ENCODE measurements at places on chromosomes 16 and 17.

DNA sequence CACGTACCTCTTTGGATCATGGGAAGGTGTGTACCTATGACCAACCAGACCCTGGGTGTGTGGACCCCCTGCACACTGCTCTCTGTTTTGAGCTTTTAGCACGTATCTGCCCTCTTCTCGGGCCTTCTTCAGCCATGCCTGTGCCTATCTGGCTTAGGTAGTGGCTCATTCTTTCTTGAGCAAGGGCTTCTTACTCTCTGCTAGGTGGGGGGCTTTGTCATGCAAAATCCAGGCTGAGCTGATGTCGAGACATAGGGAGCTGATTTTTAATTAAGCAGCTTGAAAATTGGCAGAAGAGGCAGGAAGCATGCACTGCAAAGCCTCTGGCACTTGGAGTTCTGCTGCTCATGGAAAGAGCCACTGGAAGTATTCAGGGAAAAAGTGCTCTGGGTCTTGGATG lies 181.6 kb upstream of the IRX6 start:
- DNase-seq: no peak

GRCh38 chr17:9676820-9677310 lies 31.5 kb downstream of the USP43 start:
- no peak for DNase-seq

- peak; percentile 85 for DNase-seq
Measured at GRCh38 chr17:82051776-82052637, at the start of the genes GPS1 and RFNG. Gene GPS1 (plus strand): TSS chr17:82051898. CDS start chr17:82051932, 34 bp downstream. Gene RFNG (minus strand): TSS chr17:82051811. CDS start chr17:82051766, 45 bp downstream.

DNA sequence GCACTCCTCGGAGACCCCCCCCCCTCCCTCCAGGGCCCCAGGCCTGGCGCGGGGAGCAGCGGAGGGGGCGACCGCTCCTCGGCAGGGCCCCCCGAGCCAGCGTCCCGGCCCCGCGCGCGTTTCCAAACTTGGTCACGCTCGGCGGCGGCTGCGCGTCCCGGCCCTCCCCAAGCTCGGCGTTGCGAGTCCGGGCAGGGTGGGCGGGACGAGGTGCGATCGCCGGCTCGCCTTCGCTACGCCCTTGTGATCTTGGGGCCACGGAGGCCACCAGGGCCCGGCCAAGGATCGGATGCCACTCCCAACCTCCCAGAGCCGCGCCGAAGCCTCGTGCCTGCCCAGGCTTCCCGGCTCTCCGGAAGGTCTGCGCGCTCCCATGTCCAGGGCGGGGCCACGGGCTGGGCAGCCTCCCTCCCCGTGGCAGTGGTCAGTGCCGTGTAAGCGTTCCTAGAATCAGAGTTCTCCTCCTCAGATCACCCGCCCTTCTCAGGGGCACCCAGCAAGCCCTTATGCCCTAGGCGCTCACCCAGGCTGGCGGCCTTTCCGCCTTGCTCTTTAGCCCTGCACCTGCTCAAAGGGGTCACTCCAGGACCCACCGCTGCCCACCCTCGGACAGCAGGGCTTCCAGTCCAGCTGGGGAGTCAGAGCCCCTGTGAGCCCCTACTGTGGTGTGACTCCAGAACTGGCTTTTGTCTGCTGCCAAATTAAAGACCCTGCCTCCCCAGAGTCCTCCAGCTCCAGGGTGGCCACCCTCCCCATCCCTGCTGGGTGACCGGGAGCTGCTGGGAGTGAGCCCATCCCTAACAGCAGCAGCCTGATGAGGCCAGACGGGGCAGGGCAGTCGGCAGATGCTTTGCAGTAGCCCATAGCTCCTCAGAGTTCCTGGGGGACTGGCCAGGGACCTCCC lies 12.2 kb upstream of the MRPS23 start:
- no peak for DNase-seq

- DNase-seq: peak; percentile 36
Measured at GRCh38 chr17:14201021-14201987, 35.4 kb downstream of the CDRT15 start.

DNA sequence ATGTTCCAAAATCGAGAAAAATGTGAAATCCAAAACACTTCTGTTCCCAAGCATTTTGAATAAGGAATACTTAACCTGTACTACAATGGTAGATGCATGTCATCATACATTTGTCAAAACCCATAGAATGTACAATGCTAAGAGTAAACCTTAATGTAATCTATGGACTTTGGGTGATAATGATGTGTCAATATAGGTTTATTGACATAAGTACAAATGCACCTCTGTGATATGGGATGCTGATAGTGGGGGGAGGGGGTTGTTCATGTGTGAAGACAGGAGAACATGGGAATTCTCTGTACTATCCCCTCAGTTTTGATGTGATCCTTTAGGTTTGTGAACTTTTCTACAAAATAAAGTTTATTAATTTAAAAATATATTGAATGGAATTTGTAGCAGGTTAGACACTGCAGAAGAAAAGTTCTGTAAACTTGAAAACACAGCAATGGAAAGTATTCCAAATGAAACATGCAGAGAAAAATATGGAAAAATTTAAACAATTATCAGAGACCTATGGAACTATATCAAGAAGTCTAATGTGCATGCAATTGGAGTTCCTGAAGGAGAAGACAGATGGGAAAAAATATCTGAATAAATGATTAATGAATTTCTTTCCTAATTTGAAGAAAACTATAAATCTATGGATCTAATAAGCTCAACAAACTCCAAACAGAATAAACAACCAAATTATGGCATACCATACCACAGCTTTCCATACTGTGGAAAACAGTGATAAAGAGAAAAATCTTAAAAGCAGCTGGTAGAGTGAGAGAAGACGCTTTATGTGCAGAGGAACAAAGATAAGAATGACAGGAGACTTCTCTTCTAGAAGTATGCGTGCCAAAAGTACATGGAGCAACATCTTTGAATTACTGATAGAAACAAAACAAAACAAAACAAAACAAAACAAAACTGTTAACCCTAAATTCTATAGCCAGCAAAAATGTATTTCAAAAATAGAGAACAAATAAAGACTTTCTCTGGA lies 34.7 kb upstream of the MSI2 start:
- no peak for DNase-seq

GRCh38 chr17:12050646-12051225 lies 30.1 kb downstream of the MAP2K4 start:
- DNase-seq: no peak

DNA sequence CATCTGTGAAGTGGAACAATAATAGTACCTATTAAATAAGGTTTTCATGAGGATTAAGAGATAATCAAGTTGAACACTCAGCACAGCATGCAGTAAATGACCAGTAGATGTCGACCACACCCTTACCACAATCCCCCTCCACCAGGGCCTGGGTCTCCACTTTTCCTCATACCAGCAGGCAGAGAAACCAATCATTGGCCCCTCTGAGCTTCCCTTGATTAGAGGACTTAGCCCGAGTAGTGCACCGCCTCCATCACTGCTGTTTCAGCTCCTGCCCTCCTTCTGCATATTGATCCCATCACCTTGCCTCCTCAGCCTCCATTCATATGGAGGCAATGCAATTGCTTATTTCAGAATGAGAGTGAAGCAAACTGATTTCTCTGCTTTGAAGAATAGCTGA lies 96.5 kb upstream of the CDH11 start:
- no peak for DNase-seq

- DNase-seq: no peak
Measured at GRCh38 chr17:31272803-31273202, 24.2 kb downstream of the OMG start.

- DNase-seq: no peak
Measured at GRCh38 chr17:14297161-14297851, 3.6 kb upstream of the HS3ST3B1 start.

- peak; percentile 20 for DNase-seq
Measured at GRCh38 chr16:48687421-48688038, 77.5 kb upstream of the N4BP1 start.

GRCh38 chr17:81057079-81057730 lies 22.3 kb downstream of the BAIAP2 start:
- DNase-seq: no peak

DNA sequence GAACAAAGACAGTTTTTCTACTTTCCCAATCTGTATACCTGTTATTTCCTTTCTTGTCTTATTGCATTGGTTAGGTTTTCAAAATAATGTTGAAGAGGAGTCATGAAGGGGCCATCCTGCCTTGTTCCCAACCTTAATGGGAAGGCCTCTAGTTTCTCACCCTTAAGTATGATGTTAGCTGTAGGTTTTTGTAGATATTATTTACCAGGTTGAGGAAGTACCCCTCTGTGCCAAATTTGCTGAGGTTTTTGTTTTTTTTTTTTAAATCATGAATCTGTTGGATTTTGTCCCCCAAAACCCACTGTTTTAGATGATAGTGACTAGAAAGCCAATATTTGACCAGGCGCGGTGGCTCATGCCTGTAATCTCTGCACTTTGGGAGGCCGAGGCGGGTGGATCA lies 36.4 kb downstream of the VMP1 start:
- no peak for DNase-seq

- DNase-seq: no peak
Measured at GRCh38 chr16:16105646-16106045, 117.6 kb downstream of the ABCC6 start.

DNA sequence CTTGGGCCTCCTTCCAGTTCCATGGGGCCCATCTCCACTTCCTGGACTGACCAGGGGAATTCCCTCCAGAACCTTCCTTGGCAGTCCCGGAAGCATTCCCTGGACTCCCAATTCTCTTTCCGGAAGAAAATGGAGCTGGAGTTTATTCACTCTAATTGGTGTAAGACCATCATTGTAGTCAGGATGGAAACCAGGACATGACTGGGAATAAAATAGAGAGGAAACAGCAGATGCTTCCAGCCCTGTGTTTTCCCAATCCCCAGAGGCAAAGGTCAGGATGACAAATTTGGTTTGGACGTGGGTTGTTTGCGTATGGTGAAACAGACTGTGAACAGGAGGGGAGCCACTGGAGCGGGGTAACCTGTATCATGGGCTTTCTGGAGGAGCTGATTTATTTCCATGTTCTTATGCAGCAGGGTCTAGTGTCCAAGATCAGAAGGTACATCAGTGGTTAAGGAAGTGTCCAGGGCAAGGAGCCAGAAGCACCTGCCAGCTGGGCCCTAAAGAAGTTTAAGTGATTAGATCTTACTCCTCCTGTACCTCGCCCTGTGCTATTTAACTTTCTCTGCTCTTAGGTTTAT lies 8.5 kb upstream of the LONP2 start:
- no peak for DNase-seq

DNA sequence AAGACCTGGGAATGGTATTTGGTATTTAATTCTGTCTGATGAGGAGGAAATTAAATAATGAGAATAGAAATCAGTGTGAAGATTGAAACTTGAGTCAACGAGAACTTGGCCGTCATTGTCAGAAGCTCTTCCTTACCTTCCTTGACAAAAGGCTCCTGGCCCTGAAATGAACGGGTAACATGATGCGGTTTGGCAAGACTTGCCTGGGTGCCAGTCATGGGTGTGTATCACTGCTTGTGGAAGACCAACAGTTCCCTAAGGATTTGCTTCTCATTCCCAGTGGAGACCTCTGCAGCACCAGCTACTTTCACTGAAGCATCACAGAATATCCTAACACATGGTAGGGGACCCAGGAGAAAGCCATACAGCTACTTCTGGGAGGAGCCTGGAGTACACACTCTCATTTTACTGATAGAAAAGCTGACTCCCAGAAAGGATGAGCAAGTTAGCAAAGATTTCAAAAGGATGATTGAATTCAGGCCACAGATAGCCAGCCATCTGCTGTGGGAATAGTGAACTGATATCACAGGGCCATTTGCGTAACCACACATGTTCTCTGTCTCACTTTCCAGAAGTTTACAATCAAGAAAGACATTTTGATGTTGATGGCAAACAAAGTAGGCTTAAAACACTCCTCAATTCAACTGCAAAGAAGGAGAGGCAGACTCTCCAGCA lies 258.1 kb upstream of the SALL1 start:
- no peak for DNase-seq

GRCh38 chr16:72429671-72430081 lies 257.7 kb upstream of the PMFBP1 start:
- no peak for DNase-seq

DNA sequence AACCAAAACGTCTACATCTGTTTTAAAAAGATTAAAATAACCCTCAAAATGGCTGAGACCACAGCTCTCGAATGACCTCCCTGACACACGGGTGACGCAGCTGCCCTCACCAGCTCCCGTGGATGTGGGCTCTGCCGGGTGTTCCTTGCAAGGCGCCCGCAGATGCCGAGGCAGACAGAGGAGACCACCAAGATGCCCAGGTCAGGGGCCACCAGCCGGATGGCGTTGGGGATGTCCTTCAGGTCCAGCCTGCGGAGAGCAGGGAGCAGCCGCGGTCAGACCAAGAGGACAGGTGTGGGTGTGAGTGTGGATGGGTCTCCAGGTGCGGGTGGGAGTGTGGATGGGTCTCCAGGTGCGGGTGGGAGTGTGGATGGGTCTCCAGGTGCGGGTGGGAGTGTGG lies 35.1 kb downstream of the CTU2 start:
- no peak for DNase-seq

GRCh38 chr17:76000755-76001521 lies at the start of gene CDK3:
Gene CDK3 (plus strand): TSS chr17:76000855. CDS start chr17:76001426, 571 bp downstream.
- DNase-seq: no peak

GRCh38 chr16:66580605-66581209 lies 1.4 kb downstream of the CMTM2 start:
- no peak for DNase-seq

- DNase-seq: no peak
Measured at GRCh38 chr17:12693640-12694039, 27.9 kb downstream of the MYOCD start.

DNA sequence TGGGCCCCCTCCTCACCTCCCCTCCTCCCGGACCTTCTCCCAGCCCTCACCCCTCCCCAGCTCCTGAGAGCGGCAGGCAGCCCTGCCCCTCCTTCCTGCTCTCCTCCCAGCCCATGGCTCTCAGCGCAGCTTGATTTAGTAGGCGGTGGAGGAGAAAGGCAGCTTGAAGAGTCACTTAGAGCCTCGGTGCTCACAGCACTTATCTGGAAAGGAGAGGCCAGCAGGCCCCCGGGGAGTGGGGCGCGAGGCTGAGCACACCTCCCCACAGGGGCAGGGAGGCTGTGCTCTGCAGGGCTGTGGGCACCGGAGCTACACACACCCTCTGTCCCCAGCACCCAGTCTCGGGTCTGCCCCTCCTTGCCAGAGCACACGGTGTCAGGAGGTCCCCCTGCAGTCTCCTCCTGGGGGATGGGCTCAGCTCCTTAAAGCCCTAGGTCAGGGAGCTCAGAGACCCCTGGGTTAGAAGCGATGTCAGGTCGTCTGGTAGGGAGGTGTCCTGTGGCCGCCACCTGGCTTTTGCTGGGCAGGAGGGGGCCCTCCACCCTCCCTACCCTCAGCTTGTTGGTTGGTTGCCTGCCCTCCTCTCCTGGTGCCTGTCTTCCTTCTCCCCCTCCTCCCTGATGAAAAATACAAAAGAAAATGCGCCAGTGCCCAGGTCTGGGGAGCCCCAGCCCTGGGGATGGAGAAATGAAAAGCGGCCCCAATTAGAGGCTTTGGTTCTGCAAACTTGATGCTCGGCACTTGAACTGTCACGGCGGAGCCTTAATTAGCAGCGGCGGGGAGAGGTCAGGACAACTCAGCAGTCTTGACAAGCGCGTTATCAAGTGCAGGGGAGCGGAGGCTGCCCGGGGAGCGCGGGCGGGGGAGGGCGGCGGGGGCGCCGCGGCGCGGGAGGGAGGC lies 151.1 kb upstream of the GSE1 start:
- DNase-seq: no peak

- DNase-seq: no peak
Measured at GRCh38 chr16:49639739-49640431, 216.0 kb downstream of the ZNF423 start.

Data from activated T-cell treated with anti-CD3 and anti-CD28 coated beads for 48 hours (primary cell).